CD14-positive monocyte (primary cell): ENCODE measurements at places on chromosomes 6 and 20. TPM values are rescaled to one million over a fixed set of nuclear protein-coding genes. Genes with fewer than 3 reads are reported as not detected.

The RNF144B gene
- polyA plus RNA-seq, result 17.1 and 31.0 TPM in 2 replicates

DNA sequence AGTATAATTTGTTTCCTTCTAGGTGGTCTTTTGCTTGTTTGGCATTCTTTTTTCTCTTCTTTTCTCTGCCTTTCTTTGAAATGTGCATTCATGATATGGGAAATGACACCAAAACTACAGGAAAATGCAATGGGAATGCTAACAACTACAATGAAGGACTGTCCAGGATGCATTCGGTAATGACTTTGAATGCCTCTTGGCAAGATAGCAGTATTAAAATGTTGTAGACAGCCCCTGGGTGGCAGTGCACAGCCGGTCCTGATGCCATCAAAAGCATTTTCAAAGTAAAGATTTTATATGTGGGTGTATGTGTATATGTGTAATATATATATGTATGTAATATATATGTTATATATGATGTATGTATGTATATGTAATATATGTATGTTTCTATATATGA lies 218.8 kb upstream of the MMS22L start:
- H3K4me3 ChIP-seq, result no peak overlapping the region
- H3K36me3 ChIP-seq, result no peaks in the 10 kb centered on the region
- DNase-seq, result no peak
- H3K27ac ChIP-seq, result no peak overlapping the region

- no peaks in the 10 kb centered on the region for H3K27me3 ChIP-seq
- no peaks in the 10 kb centered on the region for H3K4me1 ChIP-seq
- peaks cover 91% of the 10 kb centered on the region for H3K36me3 ChIP-seq
- DNase-seq, result no peak
These were observed 163.7 kb downstream of the DTNBP1 start for GRCh38 chr6:15499125-15499524.

- no peaks in the 10 kb centered on the region for H3K4me1 ChIP-seq
- H3K36me3 ChIP-seq, result no peaks in the 10 kb centered on the region
- no peaks in the 10 kb centered on the region for H3K27me3 ChIP-seq
- H3K27ac ChIP-seq, result no peak overlapping the region
- no peak overlapping the region for H3K4me3 ChIP-seq
These were observed 355.9 kb downstream of the FARS2 start for GRCh38 chr6:5617179-5617578.

GRCh38 chr20:5933802-5934436 lies 16.4 kb downstream of the TRMT6 start:
- DNase-seq, result no peak
- H3K27ac ChIP-seq, result no peak overlapping the region
- no peak overlapping the region for H3K4me3 ChIP-seq
- peaks cover 20% of the 10 kb centered on the region for H3K36me3 ChIP-seq
- no peaks in the 10 kb centered on the region for H3K27me3 ChIP-seq

GRCh38 chr6:73393278-73393677 lies 1.4 kb upstream of the DDX43 start:
- peaks cover 8% of the 10 kb centered on the region for H3K4me1 ChIP-seq
- no peak overlapping the region for H3K4me3 ChIP-seq
- DNase-seq, result no peak
- H3K27ac ChIP-seq, result no peak overlapping the region
- H3K27me3 ChIP-seq, result no peaks in the 10 kb centered on the region
